Osteocyte (in vitro differentiated cells): ENCODE measurements at places on chromosomes 2 and 18. TPM values are rescaled to one million over a fixed set of nuclear protein-coding genes. Genes with fewer than 3 reads are reported as not detected.

DNA sequence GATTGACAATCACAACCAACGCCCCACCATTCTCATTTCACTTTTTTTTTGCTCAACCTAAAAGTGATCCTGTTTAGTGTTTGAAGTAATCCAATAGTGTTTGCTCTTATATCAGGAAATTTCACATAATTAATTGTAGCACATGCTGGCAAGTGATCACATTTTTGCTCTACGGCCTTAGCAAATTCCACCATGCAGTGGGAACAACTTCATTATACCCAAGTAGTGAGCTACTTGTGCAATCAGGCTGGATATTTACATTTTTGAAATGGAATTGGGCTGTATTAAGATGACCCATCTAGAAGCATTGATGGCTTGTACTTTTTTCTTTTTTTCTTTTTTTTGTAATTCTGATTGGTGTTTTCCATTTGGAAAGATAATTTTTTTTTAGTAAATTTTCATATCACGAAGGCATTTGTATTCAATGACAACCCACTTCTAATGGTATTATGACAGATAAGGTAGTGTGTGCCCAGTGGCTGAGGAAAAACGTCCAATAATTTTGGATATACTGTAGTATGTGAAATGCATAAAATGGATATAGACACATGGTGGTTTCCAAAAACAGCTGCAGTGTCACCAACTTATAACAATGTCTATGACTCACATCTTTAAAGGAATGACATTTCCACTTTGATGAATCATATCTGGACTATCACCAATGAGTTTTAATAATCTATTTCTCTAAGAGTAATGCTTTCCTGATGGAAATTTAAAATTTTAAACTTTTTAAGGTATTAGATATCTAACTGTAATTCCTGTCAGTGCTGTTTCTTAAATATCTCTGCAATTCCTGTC is 130.6 kb downstream of the COL6A3 start:
- no peak for DNase-seq
- no peak overlapping the region for H3K27ac ChIP-seq
- H3K36me3 ChIP-seq, result no peaks in the 10 kb centered on the region
- peaks cover 53% of the 10 kb centered on the region for H3K4me1 ChIP-seq

- DNase-seq, result no peak
- no peaks in the 10 kb centered on the region for H3K27me3 ChIP-seq
- H3K4me3 ChIP-seq, result no peak overlapping the region
- H3K4me1 ChIP-seq, result no peaks in the 10 kb centered on the region
- H3K27ac ChIP-seq, result no peak overlapping the region
These were observed 1583.4 kb upstream of the PIK3C3 start for GRCh38 chr18:40371673-40372072.

DNA sequence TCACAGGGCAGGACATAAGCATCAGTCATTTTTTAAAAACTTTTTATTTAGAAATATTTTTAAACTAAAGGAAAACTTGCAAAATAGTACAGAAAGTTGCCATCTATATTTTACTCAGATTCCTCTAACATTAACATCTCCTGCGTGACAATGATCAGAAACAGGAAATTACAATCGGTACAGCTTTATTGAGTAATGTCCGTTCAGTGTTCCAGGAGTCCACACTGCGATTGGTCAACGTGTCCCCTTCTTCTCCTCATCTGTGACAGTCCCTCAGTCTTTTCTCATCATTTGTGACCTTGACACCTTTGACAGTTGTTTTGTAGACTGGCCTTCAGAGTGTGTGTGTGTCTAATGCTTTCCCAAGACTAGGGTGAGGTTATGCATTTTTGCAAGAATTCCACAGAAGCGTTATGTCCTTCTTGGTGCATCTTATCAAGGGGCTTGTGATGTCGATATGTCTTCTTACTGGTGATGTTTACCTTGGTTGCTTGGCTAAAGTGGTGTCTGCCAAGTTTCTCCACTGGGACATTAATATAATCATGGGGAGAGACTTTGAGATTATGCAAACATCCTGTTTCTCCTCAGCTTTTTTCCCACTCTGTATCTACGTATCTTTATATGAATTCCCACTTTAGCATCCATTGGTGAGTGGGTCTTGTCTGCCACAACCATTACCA is 21.4 kb upstream of the TMEM177 start:
- H3K36me3 ChIP-seq, result no peaks in the 10 kb centered on the region
- no peaks in the 10 kb centered on the region for H3K4me1 ChIP-seq
- H3K27me3 ChIP-seq, result peaks cover 41% of the 10 kb centered on the region
- no peak for DNase-seq

- DNase-seq, result no peak
- peaks cover 23% of the 10 kb centered on the region for H3K27me3 ChIP-seq
- no peak overlapping the region for H3K27ac ChIP-seq
- no peak overlapping the region for H3K4me3 ChIP-seq
- H3K36me3 ChIP-seq, result no peaks in the 10 kb centered on the region
These were observed 167.8 kb upstream of the APCDD1 start for GRCh38 chr18:10286580-10287150.

DNA sequence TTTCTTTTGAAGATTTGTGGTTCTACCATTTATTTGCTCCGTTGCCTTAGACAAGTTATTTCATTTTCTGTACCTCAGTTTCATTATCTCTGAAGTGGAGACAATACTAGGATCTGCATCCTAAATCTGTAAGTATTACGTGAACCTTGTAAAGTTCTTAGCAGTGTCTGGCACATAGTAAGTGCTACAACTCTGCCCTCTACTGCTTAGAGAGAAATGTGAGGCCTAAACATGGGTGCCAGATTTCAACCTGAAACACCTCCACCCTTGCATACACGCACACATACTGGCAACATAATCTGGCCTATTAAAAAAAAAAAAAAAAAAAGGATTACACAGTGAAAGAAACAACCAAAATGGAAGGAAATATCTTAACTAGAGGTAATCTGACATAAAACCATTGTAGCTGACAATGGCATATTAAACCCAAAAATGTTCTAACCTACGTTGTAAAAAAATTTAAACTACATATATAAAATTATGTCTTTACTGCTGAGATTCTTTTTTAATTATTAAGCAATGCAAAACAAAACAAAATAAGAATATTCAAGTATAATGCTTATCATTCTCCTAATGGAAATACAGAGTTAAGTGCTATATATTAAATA is 132.6 kb downstream of the MAP2 start:
- H3K27me3 ChIP-seq, result no peaks in the 10 kb centered on the region
- no peak overlapping the region for H3K27ac ChIP-seq
- no peaks in the 10 kb centered on the region for H3K36me3 ChIP-seq
- no peak overlapping the region for H3K4me3 ChIP-seq

DNA sequence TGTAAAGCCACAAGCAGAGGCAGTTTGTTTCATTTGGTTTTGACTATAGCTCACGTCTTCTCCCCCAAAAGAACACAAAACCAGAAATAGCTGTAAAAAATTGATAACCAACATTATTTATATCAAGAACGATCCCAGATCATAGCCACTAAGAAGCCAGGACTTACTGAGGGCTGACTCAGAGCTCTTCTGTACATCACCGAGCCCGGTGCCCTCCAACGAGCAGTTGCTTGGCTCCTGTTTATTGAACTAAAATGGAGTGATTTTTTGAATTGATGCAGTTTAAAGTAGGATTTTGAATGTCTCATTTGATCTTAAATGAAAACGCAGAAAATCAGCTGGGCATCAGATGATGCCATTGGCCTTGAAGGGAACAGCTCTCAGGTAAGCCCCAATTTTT is 343.3 kb downstream of the INSIG2 start:
- H3K4me1 ChIP-seq, result no peaks in the 10 kb centered on the region
- DNase-seq, result no peak
- no peak overlapping the region for H3K27ac ChIP-seq
- no peaks in the 10 kb centered on the region for H3K27me3 ChIP-seq
- no peak overlapping the region for H3K4me3 ChIP-seq

DNA sequence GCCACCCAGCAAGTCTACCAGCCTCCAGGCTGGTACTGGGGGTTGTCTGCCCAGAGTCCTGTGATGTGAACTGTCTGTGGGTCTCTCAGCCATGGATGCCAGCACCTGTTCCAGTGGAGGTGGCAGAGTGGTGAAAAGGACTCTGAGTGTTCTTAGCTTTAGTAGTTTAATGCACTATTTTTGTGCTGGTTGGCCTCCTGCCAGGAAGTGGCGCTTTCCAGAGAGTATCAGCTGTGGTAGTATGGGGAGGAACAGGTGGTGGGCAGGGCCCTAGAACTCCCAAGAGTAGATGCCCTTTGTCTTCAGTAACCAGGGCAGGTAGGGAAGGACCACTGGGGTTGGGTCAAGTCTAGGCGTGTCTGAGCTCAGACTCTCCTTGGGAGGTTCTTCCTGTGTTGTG is 356.7 kb downstream of the STK39 start:
- DNase-seq, result no peak
- H3K27me3 ChIP-seq, result peaks cover 16% of the 10 kb centered on the region
- H3K4me1 ChIP-seq, result no peaks in the 10 kb centered on the region
- no peaks in the 10 kb centered on the region for H3K36me3 ChIP-seq
- H3K4me3 ChIP-seq, result no peak overlapping the region

DNA sequence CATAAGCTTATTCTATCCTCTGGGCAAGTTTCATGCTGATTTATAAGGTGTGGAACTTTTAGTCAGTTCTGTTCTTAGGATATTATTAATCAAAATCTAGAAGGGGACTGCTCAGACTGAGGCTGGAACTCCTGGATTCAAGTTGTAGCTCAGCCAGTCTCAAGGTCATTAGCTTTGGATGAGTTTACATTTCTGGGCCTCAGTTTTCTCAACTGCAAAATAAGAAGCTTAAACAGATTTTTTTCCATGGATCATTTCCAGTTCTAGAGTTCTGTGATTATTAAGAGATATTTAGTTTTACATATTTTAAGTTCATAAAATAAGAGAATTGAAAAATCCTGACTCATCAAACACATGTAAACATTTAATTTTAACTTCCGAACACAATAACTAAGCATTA is 442.5 kb upstream of the PKDCC start:
- H3K4me1 ChIP-seq, result peaks cover 37% of the 10 kb centered on the region
- DNase-seq, result no peak
- H3K27ac ChIP-seq, result no peak overlapping the region
- H3K4me3 ChIP-seq, result no peak overlapping the region
- no peaks in the 10 kb centered on the region for H3K27me3 ChIP-seq
- peaks cover 1% of the 10 kb centered on the region for H3K36me3 ChIP-seq

The CYP1B1 gene
- total RNA-seq, result 137 and 145 TPM in 2 replicates

The REG1A gene
- total RNA-seq, result not detected in 2 replicates

The HOXD12 gene
- total RNA-seq, result not detected in 2 replicates

The PRR30 gene
- not detected in 2 replicates for total RNA-seq

The SPEG gene
- 27.0 and 30.3 TPM in 2 replicates for total RNA-seq
